ENCODE measurements at places on chromosomes 5 and 9.

DNA sequence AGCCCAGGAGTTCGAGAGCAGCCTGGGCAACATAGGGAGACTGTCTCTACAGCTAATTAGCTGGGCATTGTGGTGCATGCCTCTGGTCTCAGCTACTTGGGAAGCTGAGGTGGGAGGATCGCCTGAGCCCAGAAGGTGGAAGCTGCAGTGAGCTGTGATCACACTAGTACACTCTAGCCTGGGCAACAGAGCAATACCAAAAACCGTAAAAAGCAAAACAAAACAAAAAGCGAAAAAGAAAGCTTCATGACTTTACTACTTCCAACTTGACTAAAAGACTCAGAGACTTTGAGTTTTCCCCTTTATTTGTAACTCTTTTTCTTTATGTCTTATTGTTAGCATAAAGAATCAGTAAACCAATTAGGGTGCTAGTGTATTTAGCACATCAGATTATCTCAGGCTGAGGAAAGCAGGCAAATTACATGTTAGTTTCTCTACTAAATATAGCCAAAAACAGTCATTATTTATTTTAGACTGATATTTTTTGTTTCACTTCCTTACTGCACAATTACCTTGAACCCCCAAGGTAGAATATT, 5.4 kb downstream of the RAD17 start:
- DNase-seq: peak; percentile 60

DNA sequence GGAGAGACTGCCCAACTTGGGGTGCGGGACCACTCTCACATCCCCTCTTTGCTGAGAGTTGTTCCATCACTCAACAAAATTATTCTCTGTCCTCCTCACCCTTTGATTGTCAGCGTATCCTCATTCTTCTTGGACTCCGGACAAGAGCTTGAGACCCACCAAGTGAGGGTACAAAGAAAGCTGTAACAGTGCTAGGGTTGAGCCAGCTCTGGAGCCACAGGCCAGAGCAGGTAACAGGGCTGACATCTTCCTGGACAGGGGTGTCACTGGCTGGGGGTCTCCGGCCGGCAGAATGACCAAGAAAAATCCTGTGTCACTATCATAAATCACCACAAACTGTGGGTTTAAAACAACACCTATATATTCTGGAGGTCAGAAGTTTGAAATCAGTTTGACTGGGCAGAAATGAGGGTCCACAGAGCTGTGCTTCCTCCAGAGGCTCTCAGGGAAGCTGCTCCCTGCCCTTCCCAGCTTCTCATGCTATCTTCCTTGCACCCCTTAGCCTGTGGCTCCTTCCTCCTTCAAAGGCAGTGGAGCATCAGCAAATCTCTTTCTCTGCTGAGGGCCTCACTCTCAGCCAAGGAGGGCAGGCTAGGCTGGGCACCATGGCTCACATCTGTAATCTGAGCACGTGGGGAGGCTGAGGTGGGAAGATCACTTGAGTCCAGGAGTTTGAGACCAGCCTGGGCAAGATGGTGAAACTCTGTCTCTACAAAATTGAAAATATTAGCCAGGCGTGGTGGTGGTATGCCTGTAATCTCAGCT, 4.1 kb upstream of the BBLN start:
- DNase-seq: no peak

GRCh38 chr9:114460513-114461199, 44.6 kb downstream of the WHRN start:
- no peak for DNase-seq

DNA sequence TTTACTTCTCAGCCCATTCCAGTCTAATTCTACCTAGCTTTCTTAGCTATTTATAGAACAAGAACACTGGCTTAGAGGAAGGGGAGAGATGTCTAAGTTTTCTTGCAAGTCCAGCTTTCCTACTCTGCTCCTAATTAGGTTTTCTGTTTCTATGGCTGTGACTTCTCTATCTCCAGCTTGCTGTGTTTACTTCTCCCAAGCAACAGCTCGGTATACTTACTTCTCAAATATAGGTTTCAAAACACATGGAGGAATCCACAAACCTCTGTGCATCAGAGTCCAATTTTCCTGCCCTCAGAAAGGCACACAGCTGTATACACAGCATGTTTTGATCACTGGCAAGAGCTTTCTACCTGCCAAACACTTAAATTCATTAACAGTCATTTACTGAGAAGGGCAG, 17.4 kb upstream of the HMGCR start:
- DNase-seq: no peak

GRCh38 chr5:98975223-98975622, 46.4 kb upstream of the CHD1 start:
- DNase-seq: no peak

GRCh38 chr5:14591548-14591947, 10.0 kb downstream of the OTULINL start:
- DNase-seq: no peak

DNA sequence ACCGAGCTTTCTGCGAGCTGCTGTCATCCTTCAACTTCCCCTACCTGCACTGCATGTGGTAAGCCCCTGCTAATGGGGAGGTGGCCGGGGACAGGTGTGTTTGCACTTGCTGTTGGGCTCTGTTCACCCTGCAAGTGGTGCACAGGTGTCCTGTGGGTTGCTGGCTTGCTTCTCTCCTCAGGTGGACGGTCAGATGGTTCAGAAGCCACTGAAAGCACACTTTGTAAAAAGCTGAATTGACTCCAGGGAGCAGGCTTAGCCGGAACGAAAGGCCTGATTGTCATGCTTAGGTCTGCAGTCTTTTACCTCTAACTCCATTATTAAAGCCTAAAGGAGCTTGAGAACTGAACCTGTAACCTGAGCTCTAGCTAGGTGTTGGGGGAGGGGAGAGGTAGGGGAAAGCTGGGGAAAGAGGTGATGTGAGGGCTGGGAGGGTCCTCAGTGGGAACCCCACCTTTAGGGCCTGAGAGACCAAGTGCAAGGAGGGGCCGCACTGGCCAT, 37.6 kb downstream of the ACER2 start:
- DNase-seq: no peak

GRCh38 chr5:149526845-149527590, 24.2 kb downstream of the CSNK1A1 start:
- DNase-seq: no peak

DNA sequence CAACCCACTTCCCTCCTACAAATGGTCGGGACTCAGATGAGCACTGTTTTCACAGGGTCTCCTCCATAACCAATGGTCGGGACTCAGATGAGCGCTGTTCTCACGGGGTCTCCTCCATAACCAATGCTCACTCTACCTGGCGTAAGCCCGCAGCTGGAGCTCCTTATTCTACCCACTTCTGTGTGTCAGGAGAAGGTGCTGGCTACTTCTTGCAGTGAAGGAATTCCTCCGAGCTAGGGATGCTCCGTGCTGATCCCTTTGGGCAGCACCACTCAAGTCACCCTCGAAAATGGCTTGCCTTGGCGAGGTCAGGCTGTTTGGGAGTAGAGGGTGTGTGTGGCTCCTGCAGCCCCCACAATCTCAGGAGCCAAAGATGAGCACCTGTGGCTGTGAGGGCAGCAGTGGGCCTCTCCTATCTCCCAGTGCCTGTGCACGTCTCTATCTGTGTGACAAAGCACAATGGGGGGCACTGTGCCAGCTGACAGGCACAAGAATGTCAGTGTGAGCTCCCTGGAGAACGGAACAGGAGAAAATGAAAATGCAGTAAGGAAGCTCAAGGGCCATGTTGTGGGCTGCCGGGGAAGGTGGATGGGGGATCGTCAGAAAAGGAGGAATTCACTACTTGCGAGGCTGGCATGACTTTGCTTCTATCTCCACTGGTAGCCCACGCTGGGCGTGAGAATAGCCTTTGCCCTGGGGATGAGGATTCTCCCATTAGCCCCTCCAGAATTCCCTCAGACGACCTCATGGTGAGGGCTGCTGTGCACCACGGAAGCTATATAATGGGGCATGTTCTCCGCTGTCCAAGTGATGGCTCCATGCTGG, 3.9 kb upstream of the BTNL9 start:
- no peak for DNase-seq

GRCh38 chr5:133440467-133441115, 171.8 kb downstream of the FSTL4 start:
- no peak for DNase-seq

GRCh38 chr5:96562614-96563013, 99.6 kb upstream of the CAST start:
- DNase-seq: no peak

DNA sequence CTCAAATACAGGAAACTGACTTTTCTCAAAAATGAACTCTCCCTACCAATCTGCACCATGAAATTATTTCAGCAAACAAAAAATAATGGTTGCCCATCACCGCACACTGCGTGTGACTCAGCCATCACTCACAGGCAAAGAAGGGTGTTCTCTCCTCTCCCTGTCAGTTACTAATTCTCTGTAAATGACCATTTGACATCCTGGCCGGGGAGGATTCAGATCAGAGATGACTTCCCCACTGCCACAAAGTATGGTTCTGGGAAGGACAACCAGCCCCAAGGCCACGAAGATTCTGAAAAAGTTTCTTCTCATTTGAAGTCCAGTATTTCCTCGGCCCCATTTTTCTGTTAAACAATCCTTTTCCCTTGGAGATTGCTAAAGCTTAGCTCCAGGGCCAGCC, 199.4 kb downstream of the AUH start:
- no peak for DNase-seq

DNA sequence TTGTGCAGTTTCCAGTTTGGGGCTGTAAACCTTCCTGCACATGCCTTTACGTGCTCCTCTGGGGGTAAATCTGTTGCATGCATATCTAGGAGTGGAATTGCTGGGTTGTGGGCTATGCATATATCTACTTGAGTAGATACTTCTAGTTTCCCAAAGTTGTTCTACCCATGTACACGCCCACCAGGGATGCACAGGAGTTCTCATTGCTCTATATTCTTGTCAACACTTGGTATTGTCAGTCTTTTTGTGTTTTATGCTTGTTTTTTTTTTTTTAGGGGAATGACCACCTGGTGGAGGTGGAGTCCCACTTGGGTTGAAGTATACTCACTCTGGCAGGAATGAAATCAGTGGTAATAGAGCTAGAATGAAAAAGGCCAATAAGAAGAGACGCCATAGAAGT, 23.0 kb downstream of the FOXE1 start:
- DNase-seq: no peak

DNA sequence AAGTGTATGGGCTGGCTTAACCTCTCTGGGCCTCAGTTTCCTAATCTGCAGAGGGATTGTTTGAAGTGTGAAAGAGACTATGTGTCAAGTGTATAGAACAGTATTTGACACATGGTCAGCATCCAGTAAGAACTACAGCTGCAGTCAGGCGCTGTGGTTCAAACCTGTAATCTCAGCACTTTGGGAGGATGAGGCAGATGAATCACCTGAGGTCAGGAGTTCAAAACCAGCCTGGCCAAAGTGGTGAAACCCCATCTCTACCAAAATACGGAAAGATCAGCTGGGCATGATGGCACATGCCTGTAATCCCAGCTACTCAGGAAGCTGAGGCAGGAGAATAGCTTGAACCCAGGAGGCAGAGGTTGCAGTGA, 31.9 kb upstream of the STING1 start:
- no peak for DNase-seq

GRCh38 chr5:105684799-105685198, 1985.9 kb downstream of the EFNA5 start:
- no peak for DNase-seq

DNA sequence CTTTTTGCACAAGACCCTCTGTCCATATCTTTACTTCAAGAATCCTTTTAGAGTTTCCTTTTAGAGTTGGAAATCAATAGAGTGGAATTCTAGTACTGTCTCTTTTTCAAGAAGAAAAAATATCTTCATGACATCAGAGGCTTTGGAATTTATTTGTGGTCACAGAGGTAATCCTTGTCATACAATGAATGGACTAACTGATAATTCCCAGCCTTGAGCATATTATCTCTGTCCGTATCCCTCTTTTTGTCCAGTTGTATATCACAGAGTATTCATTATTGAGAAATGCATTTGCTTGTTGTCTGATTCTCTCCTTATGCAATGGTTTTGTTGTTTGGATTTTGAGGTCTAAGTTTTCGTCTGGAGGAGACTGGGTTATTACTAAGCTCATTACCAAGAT, 82.0 kb upstream of the HAPLN1 start:
- DNase-seq: no peak

- DNase-seq: no peak
These were observed 26.2 kb downstream of the TYRP1 start for GRCh38 chr9:12719431-12719830.

DNA sequence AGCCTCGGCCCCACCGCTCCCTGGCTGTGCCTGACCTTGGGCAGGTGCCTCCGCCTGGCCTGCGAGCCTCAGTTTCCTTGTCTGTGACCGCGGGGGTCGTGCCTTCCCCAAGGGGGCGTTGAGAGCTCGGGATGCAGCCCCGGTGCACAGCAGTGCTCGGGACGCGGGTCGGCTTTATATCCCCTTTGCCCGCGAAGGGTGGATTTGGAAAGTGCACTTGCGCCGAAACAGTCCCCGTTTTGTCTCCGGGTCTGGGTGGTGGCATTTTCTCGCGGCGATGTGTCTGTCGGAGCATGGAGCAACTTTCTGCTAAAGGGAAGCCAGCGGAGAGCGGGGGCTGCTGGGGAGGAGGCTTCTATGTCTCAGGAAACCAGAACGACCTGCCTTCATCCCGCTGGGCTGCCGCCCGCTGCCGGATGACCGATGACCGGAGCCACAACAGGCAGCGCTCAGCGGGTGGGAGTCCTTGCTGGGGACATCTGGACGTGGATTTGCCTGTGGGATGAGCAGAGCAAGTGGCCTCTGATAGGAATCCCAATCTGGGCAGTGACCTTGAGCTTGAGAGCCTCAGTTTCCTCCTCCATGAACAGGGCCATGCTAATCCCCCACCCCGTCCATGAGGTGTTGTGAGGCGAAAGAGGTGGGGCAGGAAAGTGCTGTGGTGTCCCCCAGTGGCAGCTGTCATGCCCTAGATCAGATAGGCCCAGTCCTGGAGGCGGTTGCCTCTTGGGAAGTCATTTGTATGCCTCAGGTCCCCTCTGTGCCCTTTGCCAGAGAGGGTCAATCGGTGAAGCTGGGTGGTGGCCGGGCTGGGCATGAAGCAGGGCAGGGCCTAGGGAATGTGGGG, 651 bp downstream of the HRH2 start:
- no peak for DNase-seq

DNA sequence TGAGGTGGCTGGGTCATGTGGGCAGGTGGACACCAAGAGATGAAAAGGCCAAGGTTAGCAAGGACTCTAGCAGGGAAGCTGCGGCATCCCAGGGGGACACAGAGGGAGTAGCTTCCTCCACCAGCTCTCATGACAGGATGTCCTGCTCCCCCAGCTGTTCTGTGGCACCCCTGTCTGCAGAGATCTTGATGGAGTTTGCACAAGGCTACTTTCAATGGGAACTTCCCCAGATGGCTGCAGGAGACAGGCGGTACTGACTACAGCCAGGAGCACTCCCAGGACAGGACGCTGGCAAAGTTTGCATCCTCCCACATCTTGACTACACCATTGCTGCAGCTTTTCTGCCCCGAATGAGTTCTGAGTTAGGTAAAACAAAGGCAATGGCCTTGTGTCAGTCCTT, 312.8 kb downstream of the TLE4 start:
- DNase-seq: no peak

- no peak for DNase-seq
These were observed 9.5 kb upstream of the QRFP start for GRCh38 chr9:130905902-130906734.

- no peak for DNase-seq
These were observed 61.2 kb upstream of the ANKRD55 start for GRCh38 chr5:56294354-56294753.

GRCh38 chr5:171580502-171581265, 161.2 kb downstream of the FGF18 start:
- no peak for DNase-seq

Measured in germinal center (tissue), 1 donor.